ENCODE measurements at places on chromosomes 12 and 14. TPM values are rescaled to one million over a fixed set of nuclear protein-coding genes. Genes with fewer than 3 reads are reported as not detected.

Gene ZBTB42
- total RNA-seq: 8.4 TPM

Gene SLC8B1
- 18.3 TPM for total RNA-seq

Gene SLC17A8
- total RNA-seq: 0.18 TPM

Gene FAM222A
- 2.6 TPM for total RNA-seq

DNA sequence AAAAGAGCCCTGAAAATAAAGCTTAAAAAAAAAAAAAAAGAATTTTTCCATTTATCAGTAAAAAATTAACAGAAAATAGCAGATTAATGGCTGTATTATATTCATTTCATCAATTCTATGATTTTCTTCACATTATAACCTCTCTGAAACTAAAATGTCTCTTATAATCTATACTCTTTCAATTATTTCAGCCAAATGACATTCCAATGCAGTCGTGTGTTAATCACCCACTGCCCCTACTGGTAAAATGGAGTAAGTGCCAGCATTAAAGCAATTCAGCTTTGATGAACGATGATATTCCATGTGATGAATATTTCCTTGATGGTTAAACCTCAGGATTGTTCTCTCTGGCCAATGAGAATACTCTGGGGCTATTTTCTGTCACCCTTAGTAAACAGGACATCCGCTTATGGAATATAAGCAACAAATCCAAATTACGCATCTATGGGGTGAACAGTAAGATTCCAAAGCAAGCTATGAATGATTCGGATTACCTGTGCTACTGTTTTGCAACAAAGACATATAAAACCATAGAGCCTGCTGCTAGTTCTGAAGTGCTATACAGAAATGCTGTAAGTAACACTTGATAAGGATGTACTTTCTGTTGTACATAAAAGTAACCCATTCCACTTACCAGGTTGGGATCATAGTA lies 20.3 kb upstream of the SYCP3 start:
- no peak for DNase-seq

- no peak for DNase-seq
Measured at GRCh38 chr12:93766796-93767523, 89.8 kb downstream of the CRADD start.
